Kasumi-1 (cell line): ENCODE measurements at places on chromosomes 11 and 22.
A peak's percentile ranks its signal among the peaks of the same experiment; 100 is the strongest.

DNA sequence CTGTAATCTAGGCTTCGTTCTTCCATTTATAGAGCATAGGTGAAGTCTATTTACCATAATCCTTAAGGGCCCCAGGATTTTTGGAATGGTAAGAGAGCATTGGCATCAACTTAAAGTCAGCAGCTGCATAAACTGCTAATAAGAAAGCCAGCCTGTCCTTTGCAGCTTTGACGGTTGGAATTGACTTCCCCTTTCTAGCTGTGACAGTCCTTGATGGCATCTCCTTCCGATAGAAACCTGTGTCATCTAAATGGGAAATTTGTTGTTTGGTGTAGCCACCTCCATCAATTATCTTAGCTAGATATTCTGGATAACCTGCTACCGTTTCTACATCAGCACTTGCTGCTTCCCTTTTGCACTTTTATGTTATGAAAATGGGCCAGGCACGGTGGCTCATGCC is 58.0 kb upstream of the GLYATL1B start:
- DNase-seq, result peak; percentile 12

GRCh38 chr11:90738799-90739198 is 516.0 kb upstream of the CHORDC1 start:
- DNase-seq, result no peak

DNA sequence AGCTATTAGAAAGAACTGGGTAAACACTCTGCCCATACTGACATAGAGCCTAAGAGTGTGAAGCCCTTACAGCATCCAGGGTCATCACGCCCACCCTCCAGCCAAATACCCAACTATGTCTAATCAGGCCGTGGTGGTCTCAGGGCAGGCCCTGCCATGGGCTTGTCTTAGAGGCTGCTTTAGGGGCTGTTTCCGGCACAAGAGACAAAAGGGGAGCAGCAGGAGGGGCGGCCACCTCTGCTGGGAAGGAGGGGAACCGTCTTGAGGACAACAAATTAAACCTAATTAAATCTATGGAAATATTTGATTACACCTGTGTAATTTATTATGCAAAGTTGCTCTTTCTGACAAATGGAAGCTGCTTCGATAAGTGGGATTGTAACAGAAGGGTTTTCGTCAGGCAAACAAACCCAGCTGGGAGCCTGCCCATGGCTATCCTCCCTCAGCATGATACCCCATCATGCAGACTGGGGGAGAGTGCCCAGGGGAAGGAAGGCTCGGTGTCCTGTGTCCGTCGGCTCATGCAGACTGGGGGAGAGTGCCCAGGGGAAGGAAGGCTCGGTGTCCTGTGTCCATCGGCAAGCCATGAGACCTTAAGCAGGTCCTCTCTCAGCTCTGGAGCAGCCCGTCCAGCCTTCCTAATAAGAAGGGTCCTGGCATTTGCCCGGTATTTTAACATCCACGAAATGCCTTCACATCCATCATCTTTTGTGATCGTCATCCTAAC is 163.6 kb upstream of the B3GAT1 start:
- DNase-seq, result no peak

DNA sequence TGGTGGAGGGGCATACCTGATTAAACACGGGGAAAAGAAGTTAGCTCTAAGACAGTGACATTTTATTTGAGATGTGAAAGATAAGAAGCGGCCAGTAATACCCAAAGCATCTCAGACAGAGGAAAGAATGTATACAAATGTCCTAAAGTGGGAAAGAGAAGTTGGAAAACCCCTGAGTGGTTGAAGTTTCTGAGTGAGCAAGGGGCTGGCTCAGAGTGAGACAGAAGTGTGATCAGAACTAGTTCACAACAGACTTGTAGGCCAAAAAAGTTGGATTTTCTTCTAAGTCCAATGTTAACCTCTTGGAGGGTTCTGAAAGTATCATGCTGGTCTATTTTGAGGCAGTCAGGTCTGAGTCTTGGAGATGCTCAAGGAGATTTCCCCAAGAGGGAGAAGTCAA is 608.7 kb downstream of the SOX6 start:
- no peak for DNase-seq

- DNase-seq, result no peak
These were observed 18.1 kb downstream of the IL17REL start for GRCh38 chr22:49994361-49995040.
